CD4-positive, alpha-beta T cell treated with Interleukin-10 for 1 hour (primary cell): ENCODE measurements at places on chromosomes 13 and 19.
A peak's percentile ranks its signal among the peaks of the same experiment; 100 is the strongest.

- no peak for DNase-seq
These were observed 84.0 kb upstream of the LSM14A start for GRCh38 chr19:34088292-34088691.

- DNase-seq, result peak; percentile 47
These were observed 13.2 kb upstream of the CREB3L3 start for GRCh38 chr19:4140237-4140711.

- DNase-seq, result no peak
These were observed 776.5 kb upstream of the SPRY2 start for GRCh38 chr13:81117416-81117815.

DNA sequence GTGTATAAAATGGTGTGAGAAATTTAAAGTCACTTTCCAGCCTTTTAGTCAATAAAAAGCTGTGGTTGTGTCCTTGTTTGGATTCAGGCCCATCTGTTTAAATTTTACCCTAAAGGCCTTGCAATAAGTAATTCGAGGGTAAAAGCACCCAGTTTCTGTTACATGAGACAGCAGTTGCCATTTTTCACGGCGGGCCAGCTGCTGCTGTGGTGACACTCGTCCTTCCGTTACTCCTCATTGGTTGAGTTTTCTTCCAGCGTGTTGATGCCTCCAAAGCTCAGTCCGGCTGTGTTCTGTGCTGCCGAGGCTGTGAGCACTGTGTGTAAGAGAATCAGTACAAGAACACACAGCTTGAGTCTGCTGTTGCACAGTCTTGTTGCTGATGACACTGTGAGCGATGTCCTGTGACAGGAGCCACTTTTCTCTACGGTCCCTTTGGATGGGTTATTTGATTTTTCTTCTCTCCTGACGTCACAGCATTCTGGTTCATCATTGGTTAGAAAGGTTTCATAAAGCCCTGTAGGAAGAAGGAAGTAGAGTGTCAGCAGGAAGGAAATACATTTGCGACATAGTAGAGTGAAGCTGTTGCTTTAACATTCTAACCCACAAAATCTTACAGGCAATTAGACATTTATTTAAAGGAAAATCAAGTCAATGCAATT lies 602.5 kb upstream of the ARGLU1 start:
- DNase-seq, result no peak

DNA sequence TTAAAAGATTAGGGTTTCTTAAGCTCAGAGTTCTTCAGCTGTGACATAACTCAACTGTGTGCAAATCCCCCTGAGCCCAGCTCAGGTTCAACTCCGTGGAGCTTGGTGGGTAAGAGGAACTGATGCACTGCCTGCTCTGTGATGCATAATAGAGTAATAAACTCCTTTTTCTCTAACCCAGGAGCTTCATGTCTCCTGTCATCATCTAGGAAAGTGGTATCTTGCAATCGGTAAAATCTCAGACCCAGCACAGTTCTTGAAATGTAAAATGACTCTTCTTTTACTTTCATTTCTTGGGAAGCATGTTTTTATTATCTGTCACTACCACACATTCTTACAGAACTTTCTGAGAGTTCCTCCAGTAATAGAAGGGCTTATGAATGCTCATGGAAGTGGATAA lies 123.8 kb upstream of the PCDH9 start:
- no peak for DNase-seq

DNA sequence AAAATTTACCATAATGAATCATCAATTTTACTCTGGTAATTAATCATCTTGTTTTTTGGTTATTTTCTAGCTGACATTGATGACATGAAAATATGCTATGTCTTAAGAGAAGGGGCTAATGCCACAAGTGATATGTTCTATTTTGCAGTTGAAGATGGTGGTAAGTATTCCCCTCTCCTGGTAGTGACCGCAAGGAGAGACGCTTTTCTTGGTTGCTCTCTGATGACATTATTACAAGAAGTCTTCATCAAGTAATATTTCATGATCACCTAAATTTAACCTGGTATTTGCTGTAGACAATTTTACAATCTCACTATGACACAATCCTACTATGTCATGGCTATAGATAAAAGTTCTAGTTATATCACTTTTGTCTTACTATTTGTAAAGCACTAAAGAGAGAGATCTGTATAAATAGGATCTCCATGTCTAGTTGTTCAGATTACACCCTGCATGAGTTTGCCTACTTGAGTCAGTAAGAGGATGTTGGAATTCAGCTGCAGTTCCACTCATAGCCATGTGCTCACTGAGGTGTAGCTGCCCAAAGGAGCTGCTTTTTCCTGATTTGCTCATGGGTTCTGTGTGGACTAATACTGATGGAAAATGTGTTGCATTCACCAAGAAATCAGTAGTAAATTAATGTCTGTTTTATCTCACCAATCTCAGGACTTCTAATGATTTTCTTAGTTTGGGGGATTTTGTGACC lies 10.9 kb downstream of the FREM2 start:
- DNase-seq, result no peak

DNA sequence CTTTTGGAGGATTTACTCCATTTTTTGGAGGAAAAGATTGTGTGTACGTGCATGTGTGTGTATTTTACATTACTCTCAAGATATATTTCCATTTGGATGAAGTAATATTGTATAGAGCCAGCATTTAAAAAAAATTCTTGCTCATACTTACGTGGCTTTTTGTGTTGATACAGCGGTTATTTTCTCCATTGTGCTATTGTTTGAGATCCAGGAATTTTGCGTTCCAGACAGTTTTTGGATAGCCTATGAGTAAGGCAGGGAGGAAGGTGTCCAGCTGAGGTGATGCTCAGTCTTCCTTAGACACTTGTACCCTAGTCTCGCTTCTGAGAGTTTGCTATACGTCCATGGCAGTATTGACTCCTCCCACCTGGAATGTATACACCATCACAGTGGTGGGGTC lies 92.2 kb upstream of the ARHGEF7 start:
- no peak for DNase-seq

DNA sequence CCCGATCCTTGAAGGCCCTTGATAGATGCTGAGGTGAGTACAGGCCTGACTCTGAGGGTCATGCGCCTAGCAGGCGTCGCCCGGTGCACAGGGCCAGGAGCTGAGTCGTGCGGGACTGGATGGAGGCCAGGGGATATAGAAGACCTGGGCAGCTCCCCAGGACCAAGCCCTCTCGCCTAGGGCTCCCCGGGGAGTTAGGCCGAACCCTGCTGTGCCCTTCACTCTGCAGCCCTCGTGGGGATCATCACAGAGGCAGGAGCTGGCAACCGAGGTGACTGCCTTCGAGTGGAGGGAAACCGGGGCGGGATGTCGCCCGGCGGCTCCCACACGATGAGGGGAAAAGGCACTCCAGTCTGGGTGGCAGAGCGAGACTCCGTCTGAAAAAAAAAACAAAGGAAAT lies 11.7 kb downstream of the CSNK1G2 start:
- no peak for DNase-seq

DNA sequence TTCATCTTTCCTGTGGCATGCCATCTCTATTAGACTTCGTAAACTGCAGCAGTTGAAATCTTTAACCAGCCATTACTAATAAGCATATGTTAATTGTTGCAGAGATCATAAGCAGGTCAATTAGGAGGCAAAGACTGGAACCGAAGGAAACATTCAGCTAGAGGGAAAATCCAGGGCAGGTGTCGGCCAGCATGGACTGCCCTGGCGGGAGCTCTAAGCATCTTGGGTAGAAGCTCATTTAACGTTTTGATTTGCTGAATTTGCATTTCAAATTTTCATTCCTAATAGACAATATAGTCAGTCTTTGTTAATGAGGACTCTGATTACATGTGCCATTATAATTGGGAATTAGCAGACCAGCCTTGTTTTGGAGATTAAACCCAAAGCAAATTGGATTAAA lies 238.6 kb downstream of the POU4F1 start:
- DNase-seq, result no peak

DNA sequence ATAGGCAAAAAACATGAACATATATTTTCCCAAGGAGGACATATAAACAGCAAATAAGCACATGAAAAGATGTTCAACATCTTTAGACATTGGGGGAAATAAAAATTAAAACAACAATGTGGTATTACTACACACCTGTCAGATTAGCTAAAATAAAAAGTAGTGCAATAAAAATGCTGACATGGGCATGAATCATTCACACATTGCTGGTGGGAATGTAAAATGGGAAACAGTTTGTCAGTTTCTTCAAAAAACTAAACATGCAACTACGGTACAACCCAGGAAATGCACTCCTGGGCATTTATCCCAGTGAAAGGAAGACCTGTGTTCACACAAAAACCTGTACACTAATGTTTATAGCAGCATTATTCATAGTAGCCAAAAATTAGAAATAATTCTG lies 5.3 kb upstream of the SUCLA2 start:
- DNase-seq, result no peak

DNA sequence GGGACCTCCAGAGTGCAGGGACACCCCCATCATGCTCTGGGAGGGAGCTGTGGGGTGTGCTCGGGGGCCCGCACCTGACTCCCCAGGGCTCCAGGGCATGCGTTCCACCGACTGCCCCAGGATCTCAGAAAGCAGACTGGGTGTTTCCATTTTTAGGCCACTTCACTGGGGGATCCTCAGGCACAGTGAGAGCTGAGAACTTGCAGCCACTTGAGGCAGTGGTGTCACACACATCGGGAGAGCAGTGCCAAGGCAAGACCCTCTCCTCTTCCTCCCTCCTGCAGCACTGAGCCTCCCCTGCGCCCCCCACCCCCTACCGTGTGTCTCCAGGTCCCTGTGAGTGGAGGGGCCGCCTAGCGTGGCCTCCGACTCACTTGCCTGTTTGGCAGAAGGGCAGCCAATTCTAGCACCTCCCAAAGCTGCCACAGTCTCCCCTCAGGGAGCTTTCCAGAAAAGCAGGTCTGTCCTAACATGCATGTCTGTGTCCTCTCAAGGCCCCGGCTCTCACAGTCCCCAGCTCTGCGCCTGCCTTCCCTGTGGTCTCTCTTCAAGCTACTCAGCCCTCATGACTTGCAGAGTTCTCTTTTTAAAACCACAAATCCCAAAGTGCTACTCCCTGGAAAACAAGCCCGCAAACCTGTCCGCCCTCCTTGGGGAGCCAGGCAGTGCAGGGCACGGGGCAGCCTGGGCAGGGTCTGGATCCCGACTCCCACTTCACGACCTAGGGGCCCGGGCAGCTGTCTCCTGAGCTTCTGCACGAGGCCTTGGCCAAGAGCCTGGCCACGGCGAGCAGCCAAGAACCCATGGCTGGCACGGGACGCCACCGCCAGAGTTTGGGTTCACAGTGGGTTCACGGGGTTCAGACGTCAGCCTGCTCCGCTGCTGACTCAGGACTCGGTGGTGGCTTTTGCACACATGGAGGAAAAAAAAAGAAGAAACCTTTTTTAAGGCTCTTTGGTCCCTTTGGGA lies 94.1 kb downstream of the STK24 start:
- no peak for DNase-seq

- DNase-seq, result peak; percentile 21
These were observed 190.9 kb downstream of the COL4A1 start for GRCh38 chr13:110116072-110116487.

GRCh38 chr19:7534531-7535046 lies 928 bp upstream of the PNPLA6 start:
- peak; percentile 33 for DNase-seq

- no peak for DNase-seq
These were observed 576 bp downstream of the DOT1L start for GRCh38 chr19:2164020-2164998.

DNA sequence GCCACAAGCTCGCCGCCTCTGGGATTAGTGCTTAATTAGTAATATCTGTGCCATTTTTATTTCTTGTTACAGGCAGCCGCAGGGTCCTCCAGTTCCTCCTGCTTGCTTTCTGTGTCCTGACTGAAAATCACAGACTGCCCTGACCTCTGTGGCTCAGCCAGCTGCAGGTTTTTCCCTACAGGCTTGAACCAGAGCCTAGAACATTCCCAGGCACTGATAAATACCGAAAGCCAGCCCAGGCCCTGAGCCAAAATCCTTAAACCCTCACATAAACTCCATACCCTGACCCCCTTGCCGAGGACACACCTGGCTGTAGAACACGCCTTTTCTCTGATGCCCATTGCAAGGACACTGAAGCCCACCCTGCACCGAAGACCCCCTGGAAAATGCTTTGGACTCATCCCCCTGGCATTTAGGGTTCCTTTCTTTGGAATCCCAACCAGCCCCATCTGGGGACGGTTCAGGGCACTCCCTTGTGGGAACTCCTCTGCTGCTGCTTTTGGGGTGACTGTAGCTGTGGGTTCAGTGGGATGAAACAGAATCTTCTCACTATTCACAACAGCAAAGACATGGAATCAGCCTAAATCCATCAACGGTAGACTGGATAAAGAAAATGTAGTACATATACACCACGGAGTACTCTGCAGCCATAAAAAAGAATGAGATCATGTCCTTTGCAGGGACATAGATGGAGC lies 15.5 kb downstream of the DPP9 start:
- no peak for DNase-seq
